Activated CD4-positive, alpha-beta T cell treated with anti-CD3 and anti-CD28 coated beads, Interleukin-2, amount 10 ng/mL, durations not matched to agents 7 days and 5 days (primary cell): ENCODE measurements at places on chromosomes 1 and 21. TPM values are rescaled to one million over a fixed set of nuclear protein-coding genes. Genes with fewer than 3 reads are reported as not detected.

DNA sequence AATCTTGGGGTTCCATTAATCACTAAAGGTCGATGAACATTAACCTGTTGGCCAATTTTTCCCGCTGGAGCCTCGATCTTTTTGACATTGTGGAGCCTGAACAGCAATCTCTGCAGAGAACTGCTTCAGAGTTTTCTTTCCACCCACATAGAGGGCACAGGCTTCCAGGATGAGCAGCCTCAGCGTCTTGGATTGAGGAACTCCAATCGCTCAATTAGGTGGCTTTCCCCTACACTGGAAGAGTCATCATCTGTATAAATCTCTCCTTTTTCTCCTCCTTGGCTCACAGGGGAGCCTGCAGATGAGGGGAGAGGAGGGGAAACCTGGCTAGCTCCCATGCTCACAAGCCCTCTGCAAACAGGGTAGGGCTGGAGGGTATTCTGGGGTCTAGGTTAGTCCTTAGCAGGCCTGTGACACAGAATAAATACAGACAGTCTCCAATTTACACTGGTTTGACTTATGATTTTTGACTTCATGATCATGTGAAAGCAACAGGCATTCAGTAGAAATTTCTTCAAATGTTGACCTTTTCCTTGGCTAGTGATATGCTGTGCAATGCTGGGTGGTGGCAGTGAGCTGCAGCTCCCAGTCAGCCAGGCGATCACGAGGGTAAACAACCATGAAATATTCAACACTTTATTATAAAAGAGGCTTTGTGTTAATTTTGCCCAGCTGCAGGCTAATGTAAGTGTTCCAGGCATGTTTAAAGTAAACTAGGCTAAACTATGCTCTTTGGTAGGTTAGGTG lies 80.8 kb downstream of the PGBD5 start:
- no peak for DNase-seq

DNA sequence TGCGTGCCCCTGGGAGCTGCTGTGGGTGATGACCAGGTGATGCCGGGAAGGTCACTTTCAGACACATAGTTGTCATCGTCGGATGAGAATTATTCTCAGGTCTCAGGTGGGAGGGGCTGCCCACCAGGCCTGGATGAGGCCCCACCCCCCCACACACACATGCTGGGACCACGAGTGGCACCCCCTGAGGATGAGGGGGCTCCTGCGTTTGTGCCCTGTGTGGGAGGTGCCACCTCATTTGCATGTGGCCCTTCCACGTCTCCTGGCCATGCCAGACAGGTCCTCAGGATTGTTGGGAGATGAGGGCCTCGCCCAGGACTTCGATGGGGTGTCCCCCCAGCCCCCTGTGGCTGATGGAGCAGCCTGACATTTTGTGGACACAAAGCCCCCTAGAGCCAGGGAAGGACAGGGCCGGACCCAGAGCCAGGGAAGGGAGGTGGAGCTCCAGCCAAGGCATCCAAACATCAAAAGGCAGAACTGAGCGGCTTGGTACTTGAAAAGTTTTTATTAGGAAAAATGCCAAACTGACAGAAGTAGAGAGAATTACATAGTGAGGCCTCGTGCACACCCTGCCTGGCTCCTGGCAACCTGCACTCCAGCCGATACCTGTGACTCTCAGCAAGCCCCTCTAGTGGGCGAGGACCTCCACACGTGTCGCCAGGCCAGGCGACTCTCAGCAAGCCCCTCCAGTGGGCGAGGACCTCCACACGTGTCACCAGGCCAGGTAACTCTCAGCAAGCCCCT lies 55.7 kb downstream of the PRKCZ start:
- DNase-seq = no peak

PTAFR gene
- total RNA-seq = 0.56 TPM

DNA sequence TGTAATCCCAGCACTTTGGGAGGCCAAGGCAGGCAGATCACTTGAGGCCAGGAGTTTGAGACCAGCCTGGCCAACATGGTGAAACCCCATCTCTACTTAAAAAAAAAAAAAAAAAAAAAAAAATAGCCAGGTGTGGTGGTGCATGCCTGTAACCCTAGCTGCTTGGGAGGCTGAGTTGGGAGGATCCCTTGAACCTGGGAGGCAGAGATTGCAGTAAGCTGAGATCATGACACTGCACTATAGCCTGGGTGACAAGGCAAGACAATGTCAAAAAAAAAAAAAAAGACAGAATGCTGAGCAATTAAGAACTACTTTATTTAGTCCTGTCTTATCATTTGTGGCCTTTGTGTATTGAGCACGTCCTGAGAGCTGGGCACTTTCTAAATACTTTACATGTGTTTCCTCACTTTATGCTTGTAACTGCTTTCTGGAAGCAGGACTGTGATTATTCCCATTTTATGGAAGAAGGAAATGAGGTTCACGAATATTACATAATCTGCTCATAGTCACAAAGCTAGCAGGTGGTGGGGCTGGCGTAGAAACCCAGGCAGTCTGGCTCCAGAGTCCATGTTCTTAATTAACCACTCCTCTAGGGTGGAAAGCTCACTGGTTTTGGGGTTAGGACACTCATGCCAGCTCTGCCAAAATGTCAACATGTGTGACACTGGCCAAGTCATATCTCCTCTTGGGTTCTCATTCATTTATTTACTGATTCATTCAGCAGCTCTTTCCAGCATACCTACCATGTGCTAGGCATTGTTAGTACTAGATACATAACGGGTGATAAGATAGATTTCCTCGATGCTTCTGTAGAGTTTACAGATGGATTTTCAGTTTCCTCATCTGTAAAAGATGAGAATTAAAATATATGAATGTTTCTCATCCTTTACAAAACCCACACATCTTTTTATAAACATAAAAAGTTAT lies 57.7 kb downstream of the DDR2 start:
- no peak for DNase-seq

CHIA gene
- total RNA-seq = not detected

DESI2 gene
- 29.6 TPM for total RNA-seq

FAM72B gene
- 25.6 TPM for total RNA-seq

GRCh38 chr1:168079761-168080160 lies 57.0 kb downstream of the GPR161 start:
- no peak for DNase-seq

DNA sequence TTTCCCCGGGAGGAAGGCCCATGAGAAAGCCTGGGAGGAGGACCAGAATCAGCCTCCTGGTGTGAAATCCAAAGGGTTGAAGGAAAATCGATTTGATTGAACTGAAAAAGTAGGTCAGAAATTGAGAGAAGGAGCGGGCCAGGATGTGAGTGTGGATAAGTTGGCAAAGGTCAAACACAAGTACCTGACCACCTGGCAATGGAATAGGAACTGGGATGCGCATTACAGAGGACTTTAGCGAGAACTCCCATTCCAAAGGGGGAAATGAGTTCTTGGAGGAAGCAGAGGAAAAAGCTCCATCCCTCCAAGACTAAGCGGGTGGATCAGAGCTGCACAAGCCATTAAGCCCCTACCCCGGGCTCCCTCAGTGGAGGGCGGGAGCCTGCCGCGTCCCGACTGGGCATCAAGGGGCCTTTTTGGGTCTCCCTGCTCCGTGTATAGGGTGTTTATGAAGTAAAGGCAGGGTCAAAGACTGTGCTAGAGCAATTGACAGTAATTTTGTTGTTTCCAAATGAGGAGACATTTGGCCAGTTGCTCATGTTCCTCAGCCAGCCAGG lies 56.4 kb downstream of the TGFB2 start:
- DNase-seq = no peak

LYPD8 gene
- not detected for total RNA-seq

- no peak for DNase-seq
Observed at GRCh38 chr1:42379794-42380585, 602 bp upstream of the RIMKLA start.

CHODL gene
- 0.22 TPM for total RNA-seq

GRCh38 chr1:24970399-24970753 lies 40.3 kb upstream of the RUNX3 start:
- no peak for DNase-seq

CFAP141 gene
- total RNA-seq = not detected

EVA1C gene
- 5.4 TPM for total RNA-seq

DNA sequence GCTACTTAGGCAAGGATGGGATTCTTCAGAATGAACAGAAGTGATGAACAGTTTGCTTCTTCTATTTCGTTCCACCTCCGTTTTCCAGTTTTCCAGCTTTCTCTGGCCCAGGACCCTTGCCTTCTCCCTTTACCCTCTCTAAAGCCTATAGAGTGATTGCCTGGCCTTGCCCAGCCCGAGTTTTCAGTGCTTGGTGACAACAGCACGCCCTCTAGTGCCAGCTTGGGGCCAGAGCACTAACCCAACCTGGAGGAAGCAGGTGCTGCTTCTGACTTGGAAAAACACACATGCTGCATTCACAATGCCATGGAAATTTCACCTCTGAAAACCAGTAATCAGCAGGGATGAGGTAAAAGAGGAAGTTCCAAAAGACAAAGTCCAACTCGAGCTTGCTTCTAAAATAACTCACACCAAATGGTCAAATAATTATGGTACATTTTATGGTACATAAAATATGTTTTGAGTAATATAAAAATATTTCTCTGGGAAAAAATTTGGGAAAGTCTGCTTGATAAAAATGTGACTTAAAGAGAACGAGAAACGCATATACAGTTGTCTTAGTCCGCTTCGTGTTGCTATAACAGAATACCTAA lies 26.1 kb downstream of the UBE2T start:
- peak; percentile 79 for DNase-seq

GRCh38 chr1:8722366-8722765 lies 95.1 kb downstream of the RERE start:
- DNase-seq = no peak

NBPF9 gene
- total RNA-seq = 28.4 TPM

DNA sequence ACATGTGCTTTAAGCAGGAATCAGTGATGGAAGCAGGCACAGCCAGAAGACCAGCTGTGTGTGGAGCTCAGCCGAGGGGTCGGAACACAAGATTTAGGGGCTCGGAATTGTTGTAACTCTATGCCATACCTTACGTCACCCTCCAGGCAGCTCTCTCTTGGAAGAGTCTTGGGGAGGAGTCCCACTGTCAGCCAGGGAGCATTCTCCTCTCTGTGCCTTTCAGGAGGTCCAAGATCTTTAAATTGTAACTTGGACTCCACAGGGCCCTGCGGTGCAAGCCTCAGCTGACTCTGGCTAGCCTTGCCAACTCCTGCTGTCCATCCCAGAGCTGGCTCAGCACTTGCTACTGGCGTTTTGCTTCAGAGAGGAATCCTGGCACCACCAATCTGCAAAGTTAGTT lies 26.4 kb upstream of the ROR1 start:
- no peak for DNase-seq

- DNase-seq = no peak
Observed at GRCh38 chr1:238962941-238963340, 423.4 kb upstream of the CHRM3 start.

DNA sequence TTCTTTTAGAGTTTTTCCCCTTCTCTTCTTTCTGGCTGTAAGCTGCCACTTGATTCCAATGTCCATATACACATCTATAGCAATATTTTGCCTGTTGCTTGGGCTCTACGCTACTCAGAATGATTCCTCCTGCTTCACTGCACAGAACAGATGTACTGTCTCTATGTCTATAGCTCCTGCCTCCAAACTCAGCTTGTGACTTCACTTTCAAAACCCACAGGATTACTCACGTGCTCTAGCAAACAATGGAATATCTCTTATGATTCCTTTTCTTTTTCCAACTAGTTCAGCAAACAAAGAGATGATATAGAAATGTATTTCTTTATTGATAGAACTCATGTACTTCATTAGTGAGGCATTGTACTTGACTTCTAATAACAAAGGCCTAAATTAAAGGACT lies 80.5 kb upstream of the SOX13 start:
- DNase-seq = no peak

LEFTY2 gene
- not detected for total RNA-seq
